H1 (cell line): ENCODE measurements at places on chromosomes 13 and 19. TPM values are rescaled to one million over a fixed set of nuclear protein-coding genes. Genes with fewer than 3 reads are reported as not detected.

- H3K27me3 ChIP-seq, result no peaks in the 10 kb centered on the region
- peaks cover 16% of the 10 kb centered on the region for H3K4me1 ChIP-seq
- DNase-seq, result no peak
These were observed 85.0 kb upstream of the UBL3 start for GRCh38 chr13:29935309-29935981.

DNA sequence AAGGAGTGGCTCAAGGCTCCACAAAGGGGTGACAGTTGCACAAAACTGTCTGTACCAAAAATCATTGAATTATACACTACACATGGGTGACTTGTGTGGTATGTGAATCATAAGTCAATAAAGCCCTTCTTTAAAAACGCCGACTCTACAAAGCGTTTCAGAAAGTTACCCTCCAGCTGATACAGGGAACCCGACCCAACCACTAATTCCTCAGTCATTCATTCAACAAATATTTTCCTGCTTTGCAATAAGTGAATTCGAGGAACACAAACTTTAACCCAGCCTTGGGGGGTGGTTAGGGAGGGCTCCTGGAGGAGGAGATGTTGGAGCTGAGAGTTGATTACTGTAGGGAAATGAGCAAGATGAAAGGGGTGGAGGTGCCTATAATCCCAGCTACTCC lies 32.0 kb downstream of the LTBP4 start:
- H3K4me3 ChIP-seq, result no peak overlapping the region
- no peak for DNase-seq
- no peaks in the 10 kb centered on the region for H3K36me3 ChIP-seq
- no peaks in the 10 kb centered on the region for H3K27me3 ChIP-seq
- H3K4me1 ChIP-seq, result no peaks in the 10 kb centered on the region; the same call in 1 of the 2 replicates
- no peak overlapping the region for H3K27ac ChIP-seq

DNA sequence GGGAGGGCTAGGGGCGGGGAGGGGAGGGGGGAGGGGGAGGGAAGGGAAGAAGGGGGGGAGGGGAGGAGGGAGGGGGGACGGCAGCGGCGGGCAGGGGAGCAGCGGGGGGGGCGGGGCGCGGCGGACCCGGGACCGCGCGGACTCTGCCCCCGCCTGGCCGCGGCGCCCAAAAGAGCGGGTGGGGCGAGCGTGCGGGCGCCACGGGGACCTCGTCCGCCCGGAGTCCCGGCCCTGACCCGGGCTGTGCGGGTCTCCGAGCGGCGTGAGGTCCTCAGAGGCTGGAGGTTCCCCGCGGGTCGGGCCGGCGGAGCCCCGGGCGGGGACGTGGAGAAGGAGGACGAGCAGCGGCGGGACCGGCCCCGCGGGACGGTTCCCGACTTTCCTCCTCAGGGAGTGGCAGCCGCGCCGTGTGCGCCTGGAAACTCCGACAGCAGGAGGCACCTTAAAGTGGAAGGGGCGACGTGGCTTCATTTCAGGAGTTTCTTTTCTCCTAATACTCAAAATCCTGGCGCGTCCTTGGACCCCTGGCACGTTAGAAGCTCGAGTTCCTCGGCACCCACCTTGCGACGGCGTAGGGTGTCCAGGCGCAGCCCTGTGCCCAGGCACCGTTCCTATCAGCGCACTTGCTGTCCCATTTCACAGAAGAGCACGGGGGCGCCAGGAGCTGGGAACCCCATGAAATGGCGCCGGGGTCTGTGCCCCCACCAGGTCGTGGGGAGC lies 518 bp upstream of the PLPP2 start:
- H3K27ac ChIP-seq, result no peak overlapping the region
- no peak overlapping the region for H3K4me3 ChIP-seq
- H3K36me3 ChIP-seq, result peaks cover 7% of the 10 kb centered on the region; the same call in 1 of the 2 replicates

DNA sequence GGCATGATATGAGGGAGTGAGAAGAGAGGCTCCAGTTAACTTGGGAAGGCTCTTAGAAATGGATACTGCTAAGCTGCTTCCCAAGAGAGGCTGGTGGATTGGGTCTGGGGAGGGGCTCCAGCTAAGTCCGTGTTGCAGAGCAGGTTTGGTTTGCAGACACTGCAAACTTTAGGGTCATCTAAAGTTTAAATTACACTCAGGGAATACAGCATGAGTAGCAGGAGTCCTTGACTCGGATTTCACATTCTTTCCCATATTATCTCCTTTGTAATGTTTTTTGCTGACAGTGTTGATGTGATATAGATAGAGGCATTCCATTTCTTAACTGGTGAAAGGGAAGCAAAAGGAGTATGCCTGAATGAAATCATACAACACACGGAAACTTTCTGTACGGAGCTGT lies 31.9 kb downstream of the SGCG start:
- DNase-seq, result no peak
- H3K27ac ChIP-seq, result no peak overlapping the region

DNA sequence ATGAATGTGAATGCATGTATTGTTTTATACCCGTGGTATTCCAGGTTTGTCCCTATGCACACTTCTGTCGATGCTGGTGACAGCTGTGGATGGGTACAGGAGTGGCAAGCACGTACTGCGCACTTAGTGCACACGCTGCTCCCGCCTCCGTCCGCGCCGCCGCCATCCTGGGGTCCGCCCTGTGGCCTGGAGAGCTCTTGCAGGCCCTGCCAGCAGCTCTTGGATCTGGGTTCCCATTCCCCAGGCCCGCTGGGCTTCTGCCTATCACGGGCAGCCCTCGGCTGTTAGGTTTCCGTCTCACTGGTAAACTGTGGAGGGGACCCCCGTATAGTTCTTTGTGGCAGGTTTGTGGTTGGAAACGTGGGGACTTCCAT lies 4.0 kb downstream of the GNA11 start:
- peaks cover 18% of the 10 kb centered on the region for H3K4me1 ChIP-seq
- no peaks in the 10 kb centered on the region for H3K27me3 ChIP-seq
- DNase-seq, result no peak
- no peaks in the 10 kb centered on the region for H3K36me3 ChIP-seq

DNA sequence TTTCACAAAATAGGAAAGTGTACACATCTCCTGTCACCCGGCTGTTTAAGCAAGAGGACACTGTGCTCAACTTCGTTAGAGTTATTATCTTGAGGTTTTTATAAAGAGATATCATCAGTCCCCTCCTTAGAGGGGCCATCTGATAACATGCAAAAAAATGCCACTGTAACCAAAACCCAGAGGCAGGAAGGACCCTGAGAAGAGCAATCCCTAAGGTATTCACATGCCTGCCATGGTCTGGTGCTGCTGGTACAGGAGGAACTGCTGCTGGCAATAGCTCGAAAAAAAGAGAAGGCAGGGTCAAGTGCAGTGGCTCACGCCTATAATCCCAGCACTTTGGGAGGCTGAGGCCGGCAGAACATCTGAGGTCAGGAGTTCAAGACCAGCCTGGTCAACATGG lies 12.8 kb upstream of the CEACAM3 start:
- no peak for DNase-seq
- no peak overlapping the region for H3K4me3 ChIP-seq
- H3K27ac ChIP-seq, result no peak overlapping the region

DNA sequence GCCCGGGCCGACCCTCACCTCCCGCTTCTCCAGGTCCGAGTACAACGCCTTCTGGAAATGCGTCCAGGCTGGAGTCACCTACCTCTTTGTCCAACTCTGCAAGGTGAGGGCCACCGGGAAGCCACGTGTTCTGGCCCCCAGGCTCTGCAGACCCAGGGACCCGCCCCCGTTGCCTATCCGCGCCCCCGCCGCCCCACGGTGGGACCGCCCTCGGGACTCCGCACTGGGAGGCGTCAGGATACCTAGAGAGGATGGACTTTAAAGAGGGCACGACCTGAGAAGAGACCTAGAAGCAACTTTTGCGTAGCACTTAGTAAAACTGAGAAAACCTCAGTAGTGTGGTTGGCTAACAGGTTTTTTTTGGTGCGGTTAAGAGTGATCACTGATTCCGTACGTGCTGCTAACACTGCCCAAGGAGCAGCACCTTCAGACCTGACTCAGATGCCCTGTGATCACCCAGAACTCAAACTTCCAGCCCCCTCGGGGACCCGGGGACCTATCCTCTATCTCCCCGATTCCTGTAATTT lies 492 bp downstream of the TMEM147 start:
- no peak for DNase-seq
- H3K4me1 ChIP-seq, result peaks cover 4% of the 10 kb centered on the region
- H3K36me3 ChIP-seq, result peaks cover 18% of the 10 kb centered on the region
- H3K27ac ChIP-seq, result peak overlapping the region; percentile 44; the same call in 1 of the 2 replicates

DNA sequence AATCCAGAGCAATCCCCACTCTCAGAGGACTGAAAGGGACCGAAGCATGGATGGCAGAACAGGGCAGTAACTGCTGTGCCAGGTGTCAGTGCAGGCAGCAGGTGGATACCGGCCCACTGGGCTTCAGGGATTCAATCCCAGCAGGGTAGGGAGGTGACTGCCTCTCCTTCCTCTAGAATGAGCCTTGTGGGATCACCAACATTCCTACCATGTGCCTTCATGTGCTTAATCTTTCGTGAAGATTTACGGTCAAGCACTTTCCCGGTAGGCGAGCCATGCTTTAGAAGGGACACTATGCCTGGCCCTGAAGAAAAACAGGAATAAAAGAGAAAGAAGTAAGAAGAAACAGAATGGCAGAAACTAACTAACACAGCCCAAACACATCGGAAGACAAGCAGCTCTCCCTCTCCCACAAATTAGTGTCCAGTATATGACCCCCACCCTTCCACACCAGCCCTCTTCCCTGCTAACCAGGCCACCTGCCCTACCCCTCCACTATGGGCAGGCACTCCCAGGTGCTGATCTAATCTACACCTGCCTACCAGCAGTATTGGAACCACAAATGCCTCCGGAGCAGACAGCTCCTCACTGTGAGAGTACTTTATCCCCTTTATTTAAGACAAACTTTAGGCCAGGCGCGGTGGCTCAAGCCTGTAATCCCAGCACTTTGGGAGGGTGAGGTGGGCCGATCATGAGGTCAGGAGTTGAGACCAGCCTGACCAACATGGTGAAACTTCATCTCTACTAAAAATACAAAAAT lies 162.5 kb downstream of the NUFIP1 start:
- no peak overlapping the region for H3K27ac ChIP-seq
- DNase-seq, result no peak
- no peaks in the 10 kb centered on the region for H3K27me3 ChIP-seq

DNA sequence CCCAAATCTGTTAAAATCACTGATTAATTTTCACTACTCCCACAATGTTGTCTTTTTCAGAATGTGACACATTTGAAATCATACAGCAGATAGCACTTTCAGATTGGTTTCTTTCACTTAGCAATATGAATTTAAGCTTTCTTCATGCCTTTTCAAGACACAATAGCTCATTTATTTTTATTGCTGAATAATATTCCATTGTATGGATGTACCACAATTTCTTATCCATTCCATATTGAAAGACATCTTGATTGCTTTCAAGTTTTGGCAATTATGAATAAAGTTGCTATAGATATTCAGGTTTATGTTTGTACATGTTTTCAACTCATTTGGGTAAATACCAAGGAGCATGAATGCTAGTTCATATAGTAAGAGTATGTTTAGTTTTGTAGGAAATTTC lies 2635.6 kb upstream of the PCDH20 start:
- H3K4me1 ChIP-seq, result no peaks in the 10 kb centered on the region
- no peak overlapping the region for H3K4me3 ChIP-seq
- H3K27me3 ChIP-seq, result no peaks in the 10 kb centered on the region
- no peak for DNase-seq

- no peak for DNase-seq
- no peak overlapping the region for H3K4me3 ChIP-seq
- no peaks in the 10 kb centered on the region for H3K27me3 ChIP-seq
These were observed 401.1 kb upstream of the SPRY2 start for GRCh38 chr13:80742033-80742432.

DNA sequence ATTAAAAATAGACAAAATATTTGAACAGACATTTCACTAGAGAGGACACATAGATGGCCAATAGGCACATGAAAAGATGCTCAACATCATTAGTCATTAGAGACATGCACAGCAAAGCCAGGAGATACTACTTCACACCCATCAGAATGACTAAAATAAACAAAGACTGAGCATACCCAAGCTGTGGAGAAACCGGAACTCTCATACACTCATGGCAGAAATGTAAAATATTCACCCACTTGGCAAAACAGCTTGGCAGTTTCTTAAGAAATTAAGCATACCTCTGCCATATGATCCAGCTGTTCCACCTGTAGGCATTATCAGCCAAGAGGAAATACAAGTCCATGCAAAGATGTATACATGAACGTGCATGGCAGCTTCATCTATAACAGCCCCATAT lies 213.4 kb downstream of the TSHZ3 start:
- H3K4me3 ChIP-seq, result no peak overlapping the region
- H3K36me3 ChIP-seq, result no peaks in the 10 kb centered on the region
- no peaks in the 10 kb centered on the region for H3K27me3 ChIP-seq
- H3K27ac ChIP-seq, result no peak overlapping the region

- no peaks in the 10 kb centered on the region for H3K36me3 ChIP-seq
- H3K27ac ChIP-seq, result no peak overlapping the region
- H3K27me3 ChIP-seq, result peaks cover 42% of the 10 kb centered on the region
- H3K4me1 ChIP-seq, result peaks cover 3% of the 10 kb centered on the region; the same call in 1 of the 2 replicates
These were observed 1.7 kb upstream of the SHISA2 start for GRCh38 chr13:26053418-26053980.

DNA sequence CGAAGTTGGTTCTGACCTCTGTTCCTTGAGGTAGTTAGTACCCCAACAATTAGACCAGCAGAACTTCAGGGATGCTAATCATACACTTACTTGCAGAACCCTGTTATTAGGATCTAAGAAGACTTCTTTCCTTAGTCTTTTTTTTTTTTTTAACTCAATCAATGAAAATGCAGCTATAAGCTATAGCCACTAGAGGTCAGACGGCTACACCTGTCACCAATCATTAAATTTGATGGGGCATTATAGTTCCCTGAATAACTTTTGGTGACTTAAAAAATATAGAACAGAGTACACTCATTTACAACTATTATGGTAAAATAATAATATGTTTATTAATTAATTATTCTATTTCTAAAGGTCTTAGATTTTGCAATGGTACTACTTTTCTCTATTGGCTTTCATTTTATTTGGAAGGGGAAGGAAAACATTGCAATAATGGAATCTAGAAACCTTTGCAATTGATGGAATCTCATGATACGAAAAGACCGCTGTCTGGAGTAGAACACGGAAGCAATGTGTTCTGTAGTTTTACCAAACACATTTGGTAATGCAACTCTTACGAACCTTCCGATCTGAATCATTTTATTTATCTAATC lies 483.2 kb downstream of the DIAPH3 start:
- no peaks in the 10 kb centered on the region for H3K36me3 ChIP-seq
- H3K4me1 ChIP-seq, result no peaks in the 10 kb centered on the region; the same call in 1 of the 2 replicates
- H3K27ac ChIP-seq, result no peak overlapping the region
- no peaks in the 10 kb centered on the region for H3K27me3 ChIP-seq

Gene KLK12
- total RNA-seq, result not detected in 2 replicates

Gene BAX
- 257 and 295 TPM in 2 replicates for total RNA-seq

Gene ADGRE2
- total RNA-seq, result 3.2 and 4.5 TPM in 2 replicates

Gene C19orf81
- 11.7 and 14.2 TPM in 2 replicates for total RNA-seq

Gene GARIN5A
- total RNA-seq, result 8.1 and 9.1 TPM in 2 replicates

Gene ZGLP1
- 4.6 and 5.1 TPM in 2 replicates for total RNA-seq

Gene S1PR4
- total RNA-seq, result not detected in 2 replicates

Gene OSCAR
- total RNA-seq, result 0.90 and 1.1 TPM in 2 replicates

Gene NOVA2
- 22.7 and 24.6 TPM in 2 replicates for total RNA-seq
